ENCODE measurements at places on chromosomes 5 and 9. TPM values are rescaled to one million over a fixed set of nuclear protein-coding genes. Genes with fewer than 3 reads are reported as not detected.

IFNA21 gene
- not detected for total RNA-seq

PCDHGA9 gene
- 1.1 TPM for total RNA-seq

URM1 gene
- total RNA-seq: 28.5 TPM

SERF1A gene
- 6.7 TPM for total RNA-seq

PCDHA7 gene
- total RNA-seq: 0.27 TPM

KCNIP1 gene
- under 0.01 TPM for total RNA-seq

- DNase-seq: peak; percentile 72
Measured at GRCh38 chr5:109689740-109690241, at the start of gene MAN2A1. Gene MAN2A1 (plus strand): TSS chr5:109689927. CDS start chr5:109690418, 491 bp downstream.

- no peak for DNase-seq
Measured at GRCh38 chr9:86801246-86801645, 146.1 kb downstream of the GAS1 start.

DNA sequence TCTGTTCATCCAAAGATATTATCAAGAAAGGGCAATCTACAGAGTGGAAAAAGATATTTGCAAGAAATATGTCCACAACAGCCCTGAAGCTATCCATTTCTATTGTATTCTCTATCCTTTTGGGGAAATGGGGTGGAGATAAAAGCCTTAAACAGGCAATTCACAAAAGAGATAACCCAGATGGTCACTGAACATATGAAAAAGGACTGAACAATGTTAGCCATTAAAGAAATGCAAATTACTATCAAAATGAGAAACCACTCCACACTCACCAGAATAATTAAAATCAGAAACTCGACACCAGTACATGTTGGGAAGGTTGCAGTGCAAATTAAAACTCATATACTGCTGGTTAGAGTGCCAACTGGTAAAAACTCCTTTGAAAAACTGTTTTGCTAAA, 955.2 kb upstream of the DMAC1 start:
- DNase-seq: no peak

GRCh38 chr9:92607088-92607487, 62.8 kb downstream of the IPPK start:
- DNase-seq: no peak

- DNase-seq: no peak
Measured at GRCh38 chr5:15376803-15377202, 123.2 kb upstream of the FBXL7 start.

DNA sequence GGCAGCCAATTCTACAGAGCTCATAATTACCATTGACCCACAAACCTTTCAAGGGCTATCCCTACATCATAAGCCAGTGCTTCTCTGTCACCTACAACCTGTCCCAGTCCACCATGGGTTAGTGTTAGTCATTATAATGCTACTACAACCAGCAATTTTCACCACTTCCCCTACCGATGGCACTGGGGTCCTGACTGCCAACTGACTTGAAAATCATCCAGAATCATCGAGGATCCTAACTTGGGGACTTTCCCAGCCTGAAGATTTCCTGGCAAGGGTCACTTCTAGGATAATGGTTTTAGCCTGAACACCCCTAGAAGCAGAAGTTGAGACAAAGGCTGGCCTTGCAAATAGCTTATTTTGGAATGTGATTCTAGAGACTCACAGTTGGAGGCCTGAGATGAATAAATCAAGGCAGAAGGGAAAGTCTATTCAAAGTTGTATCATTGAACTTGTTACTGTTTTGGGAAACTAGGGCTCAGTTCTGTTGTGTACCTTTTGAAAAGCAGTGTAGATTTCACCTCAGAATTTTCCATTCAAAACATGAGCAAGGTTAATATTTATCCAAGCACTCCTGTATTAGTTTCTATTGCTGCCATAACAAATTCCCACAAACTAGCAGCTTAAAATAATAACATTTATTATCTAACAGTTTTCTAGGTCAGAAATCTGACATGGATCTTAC, 633.0 kb downstream of the LRRC70 start:
- DNase-seq: no peak

DNA sequence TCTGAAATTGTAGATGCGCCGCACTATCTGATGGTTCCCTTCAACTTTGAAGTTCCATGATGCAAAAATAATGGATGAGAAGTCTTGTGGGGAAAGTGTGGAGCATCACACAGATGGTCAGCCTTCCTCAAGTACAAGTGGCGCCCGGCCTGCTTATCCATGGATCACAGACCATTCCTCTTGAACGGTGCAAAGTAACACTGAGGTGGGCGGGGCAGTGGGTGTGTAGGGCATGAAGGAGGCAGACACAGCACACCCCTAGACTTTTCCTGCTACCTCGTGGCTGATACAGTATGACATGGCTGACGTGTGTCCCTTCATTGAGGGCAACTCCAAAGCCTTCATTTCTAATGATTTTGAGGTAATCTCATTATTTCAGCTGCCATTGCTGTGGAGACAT, 2.5 kb upstream of the GNG10 start:
- no peak for DNase-seq

DNA sequence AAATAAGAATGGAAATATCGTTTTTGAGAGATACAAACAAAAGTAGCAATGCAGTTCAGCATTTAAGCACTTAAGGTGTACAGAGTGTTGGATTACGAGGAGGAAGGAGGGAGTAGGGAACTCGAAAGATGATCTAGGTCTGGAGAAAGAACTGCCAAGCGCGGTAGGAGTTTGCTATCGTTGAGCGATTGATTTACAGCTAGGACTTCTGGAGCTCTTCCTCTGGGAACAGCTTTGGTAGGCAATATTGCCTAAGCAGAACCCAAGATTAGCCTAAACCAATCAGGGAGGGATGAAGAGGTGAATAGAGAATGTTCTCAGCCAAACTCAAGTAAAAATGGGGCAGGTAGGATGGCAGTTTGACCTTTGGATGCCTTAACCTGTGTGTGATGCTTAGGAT, 965 bp downstream of the CLTA start:
- no peak for DNase-seq

DNA sequence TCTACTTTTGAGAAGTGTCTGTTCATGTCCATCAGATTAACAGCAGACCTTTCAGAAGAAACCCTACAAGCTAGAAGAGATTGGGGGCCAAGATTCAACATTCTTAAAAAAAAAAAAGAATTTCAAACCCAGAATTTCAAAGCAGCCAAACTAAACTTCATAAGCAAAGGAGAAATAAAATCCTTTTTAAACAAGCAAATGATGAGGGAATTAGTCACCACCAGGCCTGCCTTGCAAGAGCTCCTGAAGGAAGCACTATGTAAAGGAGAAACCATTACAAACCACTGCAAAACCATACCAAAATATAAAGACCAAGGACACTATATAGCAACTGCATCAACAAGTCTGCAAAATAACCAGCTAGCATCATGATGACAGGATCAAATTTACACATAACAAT, 124.6 kb upstream of the PDE4D start:
- no peak for DNase-seq

DNA sequence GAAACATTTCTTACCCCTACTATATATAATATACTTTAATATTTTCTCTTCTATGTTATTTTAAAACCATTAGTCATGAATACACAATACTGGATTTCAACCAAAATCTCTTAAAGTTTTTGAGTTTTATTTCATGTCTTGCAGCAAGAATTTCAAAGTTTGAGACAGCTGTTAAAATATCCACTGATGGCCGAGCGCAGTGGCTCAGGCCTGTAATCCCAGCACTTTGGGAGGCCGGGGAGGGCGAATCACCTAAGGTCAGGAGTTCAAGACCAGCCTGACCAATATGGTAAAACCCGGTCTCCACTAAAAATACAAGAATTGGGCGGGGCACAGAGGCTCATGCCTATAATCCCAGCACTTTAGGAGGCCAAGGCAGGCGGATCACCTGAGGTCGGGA, 59.7 kb upstream of the DAPK1 start:
- DNase-seq: no peak

GRCh38 chr5:103951776-103952175, 389.2 kb upstream of the NUDT12 start:
- no peak for DNase-seq

- no peak for DNase-seq
Measured at GRCh38 chr5:158881091-158881880, 218.4 kb downstream of the EBF1 start.

- no peak for DNase-seq
Measured at GRCh38 chr5:9987101-9987500, 262.6 kb downstream of the ATPSCKMT start.

- peak; percentile 21 for DNase-seq
Measured at GRCh38 chr5:149860801-149861322, 83.7 kb downstream of the PDE6A start.

DNA sequence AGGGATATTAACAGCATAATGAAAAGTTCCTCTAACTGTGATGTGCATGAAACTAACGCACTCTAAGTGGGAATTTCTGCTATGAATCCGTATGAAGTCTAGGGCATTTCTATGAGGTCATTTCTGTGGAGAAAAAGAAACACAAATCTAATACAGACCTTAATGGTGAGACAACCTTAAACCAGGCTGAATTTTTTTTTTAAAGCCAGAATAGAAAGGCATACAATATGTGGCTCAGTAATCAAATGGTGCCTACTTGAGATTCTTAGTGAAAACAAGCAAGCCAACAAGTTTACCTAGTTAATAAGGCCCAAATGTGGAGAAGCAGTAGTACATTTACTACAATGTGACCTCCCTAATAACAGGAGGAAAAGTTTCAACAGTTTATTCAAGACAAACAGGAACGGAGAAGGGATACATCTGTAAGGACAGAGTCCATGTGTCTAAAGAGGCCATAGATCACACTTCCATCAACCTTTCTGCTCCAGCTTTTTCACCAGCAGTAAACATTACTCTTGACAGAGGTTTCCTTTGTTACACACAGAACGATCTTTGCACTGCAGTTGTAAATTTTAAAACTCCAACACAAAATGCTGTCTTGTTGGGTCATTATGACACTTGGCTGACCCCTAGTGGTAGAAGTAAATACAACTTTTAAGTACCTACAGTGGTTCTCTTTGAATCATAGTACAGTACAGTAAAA, 26.2 kb downstream of the CARNMT1 start:
- peak; percentile 82 for DNase-seq

DNA sequence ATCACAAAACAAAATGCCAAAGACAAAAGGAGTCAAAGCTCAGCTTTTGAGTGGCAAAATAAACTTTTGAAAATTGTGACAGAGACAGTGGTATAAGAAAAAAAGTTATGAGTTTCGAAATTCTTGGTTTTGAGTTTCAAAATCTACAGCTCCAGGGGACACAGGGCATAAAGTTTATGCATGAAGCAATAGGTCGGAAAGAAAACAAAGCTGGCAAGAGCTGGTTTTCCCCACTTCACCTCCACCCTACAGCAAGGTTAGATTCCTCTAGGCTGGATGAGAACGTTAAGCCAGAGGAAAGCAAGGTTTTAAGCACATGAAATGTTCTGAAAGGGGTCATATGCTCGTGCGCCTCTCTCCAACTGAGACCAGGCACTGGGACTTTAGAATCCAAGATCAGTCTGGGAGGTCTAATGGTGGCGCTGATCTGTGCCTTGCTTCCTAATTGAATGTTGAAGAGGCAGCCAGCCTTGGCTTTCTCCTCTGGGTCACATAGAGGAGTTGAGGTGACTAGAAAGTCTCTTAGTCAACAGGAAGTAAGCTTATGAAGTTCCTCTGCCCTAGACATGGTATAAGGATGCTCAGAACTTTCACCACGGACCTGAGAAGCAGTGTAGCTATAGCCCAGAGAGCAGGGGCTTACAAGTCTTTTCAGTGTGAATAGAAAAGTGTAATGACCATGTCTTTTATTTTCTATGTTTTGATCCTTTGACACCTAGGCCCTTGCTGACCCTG, 167.7 kb upstream of the DMAC1 start:
- no peak for DNase-seq

- no peak for DNase-seq
Measured at GRCh38 chr9:78691542-78691941, 394.6 kb downstream of the PSAT1 start.

DNA sequence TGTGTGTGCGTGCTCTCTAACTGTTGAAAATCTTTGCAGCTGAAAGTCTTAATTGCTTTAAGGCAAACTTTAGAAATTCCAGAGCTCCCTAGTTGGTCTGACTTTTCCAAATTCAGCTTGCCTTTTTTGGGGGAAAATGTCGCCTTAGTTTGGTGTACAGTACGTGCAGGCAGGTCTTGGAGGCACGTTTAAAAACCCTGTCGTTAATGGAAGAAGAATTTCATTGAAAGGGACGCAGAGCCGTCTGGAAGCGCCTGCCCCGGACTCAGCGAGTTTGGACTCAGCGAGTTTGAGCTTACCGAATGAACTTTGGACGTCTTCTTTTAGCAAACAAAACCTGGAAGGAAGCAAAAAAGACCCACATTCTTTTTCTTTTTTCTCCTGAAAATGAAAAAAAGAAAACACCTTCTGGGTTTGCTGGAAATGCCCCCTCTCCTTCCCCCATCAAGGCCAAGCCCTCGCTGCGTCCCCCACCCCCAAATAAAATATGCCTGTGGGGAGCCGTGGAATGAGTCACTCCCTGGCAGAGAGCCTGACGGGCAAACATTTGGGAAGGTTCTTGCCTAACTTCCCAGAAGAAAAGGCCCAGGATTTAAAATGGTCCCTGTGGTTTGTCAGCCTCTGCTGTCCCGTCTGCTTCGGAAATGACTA, 1.5 kb downstream of the NEK6 start:
- no peak for DNase-seq
